ENCODE measurements at places on chromosomes 13 and 19.

DNA sequence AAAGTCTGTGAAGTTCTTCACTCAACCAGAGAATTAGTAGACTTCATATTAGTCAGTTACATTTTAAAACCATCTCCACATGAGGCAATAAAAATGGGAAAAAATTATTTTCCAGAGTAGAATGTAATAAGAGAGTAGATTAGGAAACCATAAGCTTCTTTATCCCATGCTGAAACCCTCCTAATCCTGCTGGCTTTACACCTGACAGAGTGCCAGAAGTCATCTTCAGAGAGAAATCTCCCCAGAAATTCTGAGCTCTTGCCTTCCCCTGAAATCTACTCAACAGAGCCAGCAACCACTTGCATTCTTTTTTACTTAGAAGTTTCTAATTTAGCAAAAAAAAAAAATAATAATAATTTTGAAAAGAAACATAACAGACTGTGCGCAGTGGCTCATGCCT lies 279.9 kb downstream of the NHLRC3 start:
- DNase-seq = no peak

DNA sequence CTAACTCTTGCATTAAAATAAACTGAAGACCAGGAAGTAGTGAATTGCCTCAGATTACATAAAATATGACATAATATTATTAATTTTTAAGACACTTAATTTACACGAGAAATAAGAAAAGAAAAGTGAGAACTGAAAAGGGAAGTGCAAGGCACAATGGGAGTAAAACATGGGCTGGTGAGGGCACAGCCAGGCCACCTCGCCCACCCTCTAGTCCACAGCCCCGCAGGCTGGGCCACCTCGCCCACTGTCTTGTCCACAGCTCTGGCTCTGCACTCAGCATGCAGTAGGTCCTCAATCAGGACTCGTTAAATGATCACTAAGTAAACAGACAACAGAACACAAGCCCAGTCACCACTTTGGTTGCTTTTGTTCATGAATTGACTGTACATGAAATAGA lies 67.8 kb upstream of the ARHGEF7 start:
- no peak for DNase-seq

- no peak for DNase-seq
Measured at GRCh38 chr19:42461700-42462324, 19.1 kb upstream of the CXCL17 start.

- no peak for DNase-seq
Measured at GRCh38 chr13:110194451-110194850, 112.5 kb downstream of the COL4A1 start.

GRCh38 chr13:111857336-111857735 lies 209.6 kb upstream of the SOX1 start:
- no peak for DNase-seq

GRCh38 chr19:38900202-38900629 lies 447 bp downstream of the NFKBIB start:
- DNase-seq = no peak

GRCh38 chr13:101150998-101151397 lies 265.3 kb downstream of the NALCN start:
- no peak for DNase-seq

Data from bronchial epithelial cell (primary cell).